Activated CD4-positive, alpha-beta T cell treated with anti-CD3 and anti-CD28 coated beads, Interleukin-2, amount 50 U/mL, for 48 hours (primary cell): ENCODE measurements at places on chromosomes 1 and 21.

- no peak for DNase-seq
These were observed 56.5 kb downstream of the IRF2BP2 start for GRCh38 chr1:234553240-234554188.

DNA sequence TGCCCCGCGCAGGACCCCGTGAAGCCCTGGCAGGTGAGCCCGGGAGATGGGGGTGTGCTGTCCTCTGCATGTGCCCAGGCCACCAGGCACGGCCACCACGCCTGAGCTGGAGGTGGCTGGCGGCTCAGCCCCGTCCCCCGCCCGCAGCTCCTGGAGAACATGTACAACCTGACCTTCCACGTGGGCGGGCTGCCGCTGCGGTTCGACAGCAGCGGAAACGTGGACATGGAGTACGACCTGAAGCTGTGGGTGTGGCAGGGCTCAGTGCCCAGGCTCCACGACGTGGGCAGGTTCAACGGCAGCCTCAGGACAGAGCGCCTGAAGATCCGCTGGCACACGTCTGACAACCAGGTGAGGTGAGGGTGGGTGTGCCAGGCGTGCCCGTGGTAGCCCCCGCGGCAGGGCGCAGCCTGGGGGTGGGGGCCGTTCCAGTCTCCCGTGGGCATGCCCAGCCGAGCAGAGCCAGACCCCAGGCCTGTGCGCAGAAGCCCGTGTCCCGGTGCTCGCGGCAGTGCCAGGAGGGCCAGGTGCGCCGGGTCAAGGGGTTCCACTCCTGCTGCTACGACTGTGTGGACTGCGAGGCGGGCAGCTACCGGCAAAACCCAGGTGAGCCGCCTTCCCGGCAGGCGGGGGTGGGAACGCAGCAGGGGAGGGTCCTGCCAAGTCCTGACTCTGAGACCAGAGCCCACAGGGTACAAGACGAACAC is 1.8 kb downstream of the TAS1R3 start:
- no peak for DNase-seq

DNA sequence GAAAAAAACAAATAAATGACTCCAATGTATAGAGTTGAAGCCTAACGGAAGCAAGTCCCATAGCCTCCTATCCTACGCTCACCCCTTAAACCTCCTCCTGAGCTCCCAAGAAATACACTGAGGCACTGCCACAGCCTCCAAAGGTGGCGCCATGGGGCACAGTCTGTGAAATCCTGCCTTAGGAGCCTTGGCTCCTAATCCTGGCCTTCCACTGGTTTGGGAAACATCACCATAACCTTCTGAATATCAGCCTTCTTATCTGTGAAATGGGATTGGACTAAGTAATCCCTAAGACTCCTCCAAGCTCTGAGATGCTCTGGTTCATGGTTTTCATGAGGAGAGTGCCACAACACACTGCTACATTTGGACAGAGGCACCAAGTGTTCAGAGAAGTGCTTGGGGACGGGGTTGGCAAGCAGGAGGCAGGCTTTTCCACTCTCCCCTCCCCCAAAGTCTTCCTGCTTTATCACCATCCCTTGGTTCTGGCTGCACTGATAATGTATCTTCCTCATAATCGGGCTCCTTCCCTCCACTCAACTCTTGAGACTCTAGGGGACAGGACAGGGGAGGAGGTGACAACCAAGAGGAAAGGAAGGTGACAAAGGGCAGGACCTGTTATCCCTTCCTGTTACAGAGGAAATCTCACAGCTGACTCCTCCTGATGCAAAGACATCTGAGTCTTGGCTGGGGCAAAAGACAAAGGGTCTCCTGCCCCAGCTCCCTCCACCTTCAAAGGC is 2.7 kb downstream of the SLAMF7 start:
- no peak for DNase-seq

- no peak for DNase-seq
These were observed 101.8 kb upstream of the ERG start for GRCh38 chr21:38600106-38600505.

DNA sequence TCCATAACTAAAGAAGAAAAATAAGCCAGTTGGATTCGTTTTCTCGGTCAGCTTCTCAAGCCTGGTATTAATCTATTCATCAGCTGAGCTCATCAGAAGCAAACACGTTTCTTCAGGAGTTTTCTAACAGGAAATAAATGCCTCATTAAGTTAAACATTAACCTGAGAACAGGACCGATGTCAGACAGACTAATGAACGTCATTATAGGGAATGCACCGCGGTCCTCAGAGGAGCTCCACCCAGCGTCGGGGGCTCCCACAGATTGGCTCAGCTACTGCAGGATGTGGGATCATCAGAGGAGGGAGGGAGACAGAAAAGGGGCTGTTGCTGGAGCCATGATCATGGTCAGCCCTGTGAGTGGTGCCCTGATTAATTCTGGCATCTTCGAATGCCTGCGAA is 615.4 kb downstream of the PTPRU start:
- no peak for DNase-seq

- no peak for DNase-seq
These were observed 201.1 kb downstream of the OMA1 start for GRCh38 chr1:58345215-58346035.

GRCh38 chr1:17274186-17275170 is 25.6 kb downstream of the PADI3 start:
- peak; percentile 59 for DNase-seq
